PC-9 (cell line): ENCODE measurements at places on chromosomes 16 and 17.

DNA sequence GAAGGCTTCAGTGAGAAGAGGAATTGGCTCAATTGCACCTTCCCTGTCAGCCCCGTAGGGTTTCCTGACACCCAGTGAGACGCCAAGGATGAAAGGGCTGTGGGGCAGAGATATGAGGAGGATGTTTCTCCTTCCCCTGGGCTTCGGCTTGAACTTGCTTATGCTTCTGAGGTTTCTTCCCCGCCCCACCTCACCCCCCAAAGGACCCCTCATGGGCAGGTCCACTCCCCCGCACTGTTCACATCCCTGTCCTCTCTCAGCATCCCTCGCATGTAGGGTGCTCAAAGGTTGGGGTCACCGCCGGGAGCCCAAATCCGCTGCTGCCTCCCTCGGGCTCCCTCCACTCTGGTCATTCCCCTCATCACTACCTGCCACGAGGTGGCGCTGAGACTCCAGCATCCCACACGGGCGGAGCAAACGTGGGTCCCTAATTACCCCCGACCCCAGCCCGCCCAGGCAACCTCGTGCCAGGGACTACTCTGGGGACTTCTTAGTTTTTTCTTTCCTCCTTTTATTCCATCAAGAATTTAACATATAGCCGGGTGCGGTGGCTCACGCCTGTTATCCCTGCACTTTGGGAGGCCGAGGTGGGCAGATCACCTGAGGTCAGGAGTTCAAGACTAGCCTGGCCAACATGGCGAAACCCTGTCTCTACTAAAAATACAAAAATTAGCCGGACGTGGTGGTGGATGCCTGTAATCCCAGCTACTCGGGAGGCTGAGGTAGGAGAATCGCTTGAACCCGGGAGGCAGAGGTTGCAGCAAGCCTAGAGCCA lies 3.3 kb upstream of the TRARG1 start:
- no peak overlapping the region for H3K4me3 ChIP-seq
- no peaks in the 10 kb centered on the region for H3K36me3 ChIP-seq
- H3K27me3 ChIP-seq: peaks cover 32% of the 10 kb centered on the region
- H3K27ac ChIP-seq: no peak overlapping the region
- no peak for DNase-seq

DNA sequence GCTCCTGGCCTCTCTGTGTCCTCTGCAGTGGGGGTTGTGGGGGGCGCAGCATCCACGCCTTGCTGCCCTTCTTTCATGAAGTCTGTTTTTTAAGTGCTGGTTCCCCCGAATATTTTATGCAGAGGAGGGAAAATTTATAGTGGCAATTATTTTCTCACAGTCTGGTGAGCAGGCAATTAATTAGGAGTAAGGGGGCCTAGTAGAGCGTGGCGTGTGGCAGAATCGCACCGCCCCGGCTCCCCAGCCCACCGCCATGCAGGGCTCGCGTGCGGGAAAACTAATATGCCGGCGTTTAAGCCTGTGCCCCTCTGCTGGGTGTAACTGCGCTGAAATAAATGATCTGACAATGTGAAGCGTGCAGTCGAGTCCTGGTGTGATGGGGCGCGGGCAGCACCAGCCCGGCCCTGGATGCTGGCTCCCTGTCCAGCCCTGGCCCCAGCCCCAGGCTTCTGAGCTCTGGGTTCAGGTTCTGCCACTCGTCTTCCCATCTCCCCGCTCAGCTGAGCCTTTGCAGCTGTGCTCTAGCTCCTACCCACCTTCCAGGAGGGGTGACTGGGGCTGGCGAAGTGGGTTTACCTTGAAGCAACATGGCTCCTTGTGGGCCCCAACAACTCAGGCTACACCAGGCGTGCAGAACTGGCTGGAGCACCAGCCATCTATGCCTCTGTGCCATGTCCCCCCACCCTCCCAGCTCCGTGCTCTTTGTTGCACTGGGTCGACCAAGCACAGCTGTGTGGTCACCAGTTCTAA lies 13.8 kb downstream of the ENGASE start:
- no peak overlapping the region for H3K27ac ChIP-seq
- no peak for DNase-seq
- no peaks in the 10 kb centered on the region for H3K4me1 ChIP-seq
- H3K36me3 ChIP-seq: no peaks in the 10 kb centered on the region

DNA sequence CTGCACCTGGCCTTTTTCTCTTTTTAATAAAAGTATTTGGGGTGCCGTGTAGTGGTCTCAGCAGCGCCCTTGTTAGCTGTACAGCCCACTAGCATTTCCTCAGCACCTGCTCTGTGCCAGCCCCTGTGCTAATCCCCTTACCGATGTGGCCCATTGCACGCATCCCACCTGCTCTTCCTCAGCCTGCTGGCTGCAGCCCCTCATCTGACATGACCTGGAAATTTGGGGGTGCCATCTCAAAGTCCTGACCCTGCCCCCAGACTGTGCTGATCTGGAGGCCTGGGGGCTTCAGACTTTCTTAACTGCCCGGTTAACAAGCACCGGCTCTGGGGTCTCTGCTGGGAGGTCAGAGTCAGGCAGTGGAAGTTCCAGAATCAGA lies 10.4 kb downstream of the GPRC5C start:
- peaks cover 14% of the 10 kb centered on the region for H3K4me1 ChIP-seq
- H3K36me3 ChIP-seq: peaks cover 10% of the 10 kb centered on the region; the same call in 1 of the 2 replicates
- DNase-seq: no peak
- H3K27me3 ChIP-seq: no peaks in the 10 kb centered on the region
- peak overlapping the region; percentile 25; the same call in 1 of the 2 replicates for H3K4me3 ChIP-seq

- H3K36me3 ChIP-seq: peaks cover 10% of the 10 kb centered on the region
- no peaks in the 10 kb centered on the region for H3K27me3 ChIP-seq
- H3K4me1 ChIP-seq: peaks cover 53% of the 10 kb centered on the region
- peak overlapping the region; percentile 98 for H3K27ac ChIP-seq
- peak; percentile 91 for DNase-seq
- peak overlapping the region; percentile 38; the same call in 1 of the 2 replicates for H3K4me3 ChIP-seq
These were observed 54.1 kb downstream of the VAC14 start for GRCh38 chr16:70746708-70747424.

DNA sequence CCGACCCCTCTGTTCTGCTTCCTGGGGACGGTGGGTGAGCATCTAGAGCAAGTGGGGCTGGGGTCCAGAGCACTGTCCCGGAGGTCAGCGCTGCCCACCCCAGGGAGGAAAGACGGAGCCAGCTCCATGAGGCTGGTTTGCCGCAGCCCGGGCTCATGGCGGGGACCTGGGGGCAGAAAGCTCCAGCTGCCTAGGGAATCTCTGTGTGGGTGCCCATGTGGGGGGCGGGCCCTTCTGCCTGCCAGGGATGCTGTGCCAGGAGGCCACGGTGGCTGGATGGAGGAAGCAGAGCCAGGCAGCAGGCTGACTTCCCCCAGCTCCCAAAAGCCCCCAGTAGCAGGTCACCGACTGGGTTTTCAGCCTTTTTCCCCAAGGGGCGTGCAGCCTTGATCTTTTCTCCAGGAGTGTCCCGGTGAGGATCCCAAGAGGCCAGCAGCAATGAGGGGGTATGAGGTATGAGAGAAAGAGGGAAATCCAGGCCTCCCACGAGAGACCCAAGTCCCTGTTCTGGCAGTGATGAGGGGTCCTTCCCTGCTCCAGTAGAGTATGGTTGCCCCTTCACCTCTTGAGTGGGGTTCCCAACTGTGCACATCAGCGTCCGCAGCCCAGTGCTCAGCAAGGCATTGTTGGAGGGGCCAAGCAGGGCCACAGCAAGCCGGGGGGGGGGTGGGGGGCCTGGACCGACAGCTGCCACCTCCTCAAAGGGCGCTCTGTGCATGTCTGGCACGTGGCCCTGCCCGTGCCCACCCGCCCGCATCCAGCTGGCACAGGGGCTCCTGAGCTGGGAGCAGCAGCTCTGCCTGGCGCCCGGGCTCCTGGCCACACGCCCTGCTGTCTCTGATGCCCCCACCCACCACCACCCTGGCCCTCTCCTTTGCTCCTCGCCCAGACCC lies 15.6 kb upstream of the BCAR1 start:
- H3K27ac ChIP-seq: no peak overlapping the region

- no peak for DNase-seq
- no peak overlapping the region for H3K4me3 ChIP-seq
- no peaks in the 10 kb centered on the region for H3K36me3 ChIP-seq
These were observed 16.4 kb downstream of the FAM20A start for GRCh38 chr17:68584581-68585303.

DNA sequence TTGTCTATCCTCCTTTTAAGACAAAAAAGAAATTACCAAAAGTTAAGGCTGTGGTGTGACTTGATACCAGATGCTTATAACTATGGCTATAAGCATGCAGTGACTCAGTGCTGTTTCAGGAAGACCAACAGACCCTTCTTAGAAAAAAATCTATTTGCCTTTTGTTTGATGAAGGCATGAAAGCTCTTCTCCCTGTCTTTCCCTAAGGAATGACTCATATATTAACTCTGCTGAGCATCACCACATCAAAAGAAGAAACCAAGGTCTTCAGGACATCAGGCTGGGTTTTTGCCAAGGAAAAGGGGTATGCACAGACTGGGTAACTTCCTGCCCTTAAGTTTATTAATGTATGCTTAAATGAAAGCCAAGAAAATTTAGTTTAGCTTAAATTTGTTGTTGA lies 47.1 kb downstream of the VMP1 start:
- peaks cover 60% of the 10 kb centered on the region for H3K4me1 ChIP-seq
- H3K27ac ChIP-seq: peak overlapping the region; percentile 99
- DNase-seq: peak; percentile 99
- no peaks in the 10 kb centered on the region for H3K27me3 ChIP-seq
- H3K36me3 ChIP-seq: no peaks in the 10 kb centered on the region

DNA sequence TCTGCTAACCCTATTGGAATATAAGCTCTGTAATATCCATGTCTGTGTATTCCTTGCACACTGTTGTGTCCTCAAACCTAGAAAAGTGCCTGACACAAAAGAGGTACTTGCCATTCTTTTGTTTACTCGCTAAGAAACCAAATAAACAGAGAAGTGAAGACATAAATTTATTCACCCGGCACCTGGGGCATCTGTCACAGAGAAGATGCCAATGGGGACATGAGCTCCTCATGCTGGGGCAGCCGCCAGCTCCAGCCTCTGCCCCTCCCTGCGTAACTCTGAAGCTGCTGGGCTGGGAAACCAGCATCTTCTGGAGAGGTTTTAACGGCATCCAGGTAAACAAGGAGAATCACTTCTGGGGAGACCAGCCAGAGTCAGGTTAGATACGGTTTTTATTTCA lies 15.1 kb upstream of the CDRT4 start:
- no peaks in the 10 kb centered on the region for H3K36me3 ChIP-seq
- H3K4me1 ChIP-seq: no peaks in the 10 kb centered on the region
- no peak overlapping the region for H3K4me3 ChIP-seq
- H3K27ac ChIP-seq: no peak overlapping the region
- no peak for DNase-seq

DNA sequence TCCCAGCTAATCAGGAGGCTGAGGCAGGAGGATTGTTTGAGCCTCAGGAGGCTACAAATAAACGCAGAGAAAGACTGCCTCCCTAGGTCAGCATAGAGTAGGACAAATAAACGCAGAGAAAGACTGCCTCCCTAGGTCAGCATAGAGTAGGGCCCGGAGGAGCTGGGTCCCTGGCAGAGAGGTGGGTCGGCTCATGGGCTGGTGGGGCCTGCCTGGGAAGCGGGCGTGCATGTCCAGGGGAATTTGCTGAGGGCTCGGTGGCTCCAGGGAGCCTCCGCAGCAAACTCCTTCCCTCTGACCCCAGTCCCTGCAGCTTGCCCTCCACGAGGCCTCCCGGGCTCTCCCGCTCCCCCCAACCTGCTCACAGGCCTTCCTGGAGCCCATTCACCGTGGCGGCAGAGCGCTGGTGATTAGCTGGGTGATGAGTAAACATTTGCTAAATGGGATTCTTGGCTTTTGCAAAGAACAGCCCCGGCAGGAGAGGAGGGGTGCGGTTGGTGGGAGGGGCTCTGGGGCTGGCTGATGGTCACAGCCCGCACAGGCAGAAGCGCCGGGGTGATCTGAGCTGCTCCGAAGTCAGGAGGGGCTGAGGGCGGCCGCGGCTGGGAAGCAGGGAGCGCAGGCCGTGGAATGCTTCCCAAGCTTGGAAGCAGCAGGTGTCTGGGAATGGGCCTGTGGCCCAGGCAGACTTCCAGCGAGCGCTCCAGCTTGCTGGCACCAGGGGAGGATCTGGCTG lies 93.1 kb downstream of the RTN4RL1 start:
- H3K27me3 ChIP-seq: peaks cover 13% of the 10 kb centered on the region; the same call in 1 of the 2 replicates
- no peaks in the 10 kb centered on the region for H3K36me3 ChIP-seq
- no peak for DNase-seq
- H3K4me1 ChIP-seq: no peaks in the 10 kb centered on the region
- no peak overlapping the region for H3K27ac ChIP-seq

DNA sequence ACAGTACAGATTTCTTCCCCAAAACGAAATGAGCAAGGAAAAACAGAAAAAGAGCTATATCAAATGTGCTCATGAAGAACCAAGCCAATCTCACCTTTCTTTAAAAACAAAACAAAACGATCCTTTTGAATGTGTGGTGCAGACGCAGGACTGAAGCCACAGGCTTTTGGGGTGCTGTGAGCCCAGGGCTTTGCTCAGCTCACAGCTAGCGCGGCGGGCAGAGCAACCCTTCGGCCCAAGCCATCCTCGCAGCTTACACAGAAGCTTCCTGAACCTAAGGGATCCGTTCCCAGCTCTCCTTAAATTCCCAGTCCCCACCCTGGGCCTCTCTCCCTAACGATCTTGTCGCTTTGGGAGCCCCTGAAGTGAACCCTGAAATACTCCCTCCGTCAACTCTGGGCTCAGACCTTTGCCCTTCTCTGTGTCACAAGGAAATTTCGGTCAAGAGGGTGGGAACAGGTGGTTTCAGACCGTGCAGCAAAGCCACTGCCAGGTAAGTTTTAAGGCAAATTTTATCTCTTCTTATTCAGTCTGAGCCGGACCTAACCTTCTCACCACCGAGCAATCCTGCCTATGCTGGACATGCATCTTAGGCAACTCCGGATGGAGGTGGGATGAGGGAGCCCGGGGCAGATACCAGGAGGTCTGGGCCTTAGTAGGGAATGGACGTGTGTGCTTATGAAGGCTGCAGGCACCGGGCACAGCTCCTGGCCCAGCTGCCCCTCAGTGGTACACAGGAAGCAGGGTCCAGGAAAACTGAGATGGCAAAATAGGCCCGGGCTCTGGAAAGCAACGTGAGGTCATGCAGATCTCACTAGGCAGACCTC lies 52.0 kb downstream of the COTL1 start:
- H3K36me3 ChIP-seq: peaks cover 24% of the 10 kb centered on the region
- DNase-seq: no peak
- no peak overlapping the region for H3K27ac ChIP-seq
- no peaks in the 10 kb centered on the region for H3K4me1 ChIP-seq

DNA sequence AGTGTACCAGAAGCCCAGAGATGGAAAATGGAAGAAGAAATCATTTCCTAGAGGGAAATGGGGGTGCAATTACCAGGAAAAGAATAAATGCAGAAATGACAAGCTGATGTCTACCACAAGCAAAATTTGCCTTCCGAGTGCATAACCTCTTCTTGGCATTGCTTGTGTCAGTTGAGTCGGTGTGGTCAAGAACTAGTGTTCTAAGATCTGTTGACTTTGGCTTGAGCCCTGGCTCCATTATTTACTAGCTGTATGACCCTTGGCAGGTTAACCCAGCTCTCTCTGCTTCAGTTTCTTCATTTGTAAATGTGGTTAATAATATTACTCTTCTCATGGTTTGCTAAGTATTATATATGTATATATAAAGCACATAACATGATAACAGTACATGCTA lies 273.0 kb upstream of the IRX5 start:
- no peaks in the 10 kb centered on the region for H3K4me1 ChIP-seq
- H3K36me3 ChIP-seq: no peaks in the 10 kb centered on the region
- peak overlapping the region; percentile 27 for H3K27ac ChIP-seq
- H3K27me3 ChIP-seq: no peaks in the 10 kb centered on the region
- no peak for DNase-seq

- no peaks in the 10 kb centered on the region for H3K27me3 ChIP-seq
- H3K27ac ChIP-seq: no peak overlapping the region
- H3K36me3 ChIP-seq: no peaks in the 10 kb centered on the region
- no peak for DNase-seq
- H3K4me1 ChIP-seq: no peaks in the 10 kb centered on the region
- H3K4me3 ChIP-seq: no peak overlapping the region
These were observed 2057.1 kb downstream of the TP53TG3F start for GRCh38 chr16:35516551-35516950.
